NCI-H187 treated with DMSO at 0.1 percent for 48 hours (cell line): ENCODE measurements at places on chromosomes 1 and 21.

DNA sequence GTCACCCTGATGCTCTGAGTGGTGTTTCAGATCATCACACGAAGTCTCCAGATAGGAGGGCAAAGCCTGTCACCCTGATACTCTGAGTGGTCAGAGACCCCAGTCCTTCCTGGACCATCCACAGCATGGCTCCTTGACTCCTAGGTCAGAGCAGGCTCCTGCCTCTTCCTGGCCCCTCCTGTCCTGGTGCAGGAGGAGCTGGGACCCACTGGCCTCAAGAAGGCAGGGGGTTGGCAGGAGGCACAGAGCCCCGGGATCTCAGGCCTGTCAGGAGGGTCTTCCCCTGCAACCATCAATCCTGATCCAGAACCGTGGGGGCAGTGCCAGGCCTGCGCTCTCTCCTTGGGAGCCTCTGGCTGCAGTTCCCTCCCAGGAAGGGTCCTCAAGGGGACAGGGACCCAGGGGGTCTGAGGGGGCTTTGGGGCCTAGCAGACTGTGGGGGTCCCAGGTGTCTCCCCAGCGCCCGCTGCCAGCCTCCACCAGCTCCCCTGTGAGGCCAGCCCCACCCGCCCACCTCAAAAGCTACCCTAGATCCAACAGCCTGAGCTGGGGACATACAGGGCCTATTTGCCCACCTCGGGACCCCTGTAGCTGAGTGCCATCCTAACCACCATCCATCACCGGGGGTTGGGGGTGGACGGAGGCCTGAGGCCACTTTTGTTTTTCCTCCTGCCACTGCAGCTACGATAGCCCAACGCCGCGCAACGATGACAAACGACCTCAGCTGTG lies 27.5 kb downstream of the COL6A1 start:
- no peak for DNase-seq

DNA sequence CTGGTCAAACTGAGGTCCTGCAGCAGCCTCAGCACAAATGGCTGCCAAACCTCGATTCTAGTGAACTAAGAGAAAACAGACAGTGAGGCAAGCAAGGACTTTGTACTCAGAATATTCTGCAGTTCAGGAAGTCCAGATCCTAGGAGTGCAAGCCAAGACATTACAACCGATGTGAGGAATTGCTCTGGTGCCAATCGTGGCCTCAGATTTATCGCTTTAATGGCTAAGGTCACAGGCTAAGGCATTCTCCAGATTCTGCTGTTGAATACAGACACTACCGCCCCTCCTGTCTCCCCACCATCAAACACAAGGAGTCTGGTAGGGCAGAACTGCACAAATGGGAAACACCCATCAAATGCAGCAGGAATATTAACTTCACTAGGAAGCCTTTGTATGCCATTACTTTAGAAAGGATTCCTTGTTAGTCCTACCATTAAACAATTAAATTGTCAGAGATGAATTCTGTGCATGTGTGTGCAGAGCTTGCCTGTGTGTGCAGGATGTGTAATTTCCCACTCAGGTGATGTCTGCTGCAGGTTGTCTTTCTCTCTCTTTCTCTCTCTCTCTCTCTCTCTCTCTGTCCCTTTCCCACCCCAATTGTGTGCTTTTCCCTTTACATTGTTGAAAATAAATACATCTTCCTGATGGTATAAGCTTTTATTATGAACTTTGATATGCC lies 9.2 kb upstream of the SERTAD4 start:
- no peak for DNase-seq

GRCh38 chr1:84759756-84760155 lies 69.5 kb upstream of the SSX2IP start:
- no peak for DNase-seq

GRCh38 chr1:180358649-180359048 lies 128.6 kb downstream of the LHX4 start:
- no peak for DNase-seq

- no peak for DNase-seq
These were observed 40.5 kb upstream of the ZNF648 start for GRCh38 chr1:182102043-182102416.

DNA sequence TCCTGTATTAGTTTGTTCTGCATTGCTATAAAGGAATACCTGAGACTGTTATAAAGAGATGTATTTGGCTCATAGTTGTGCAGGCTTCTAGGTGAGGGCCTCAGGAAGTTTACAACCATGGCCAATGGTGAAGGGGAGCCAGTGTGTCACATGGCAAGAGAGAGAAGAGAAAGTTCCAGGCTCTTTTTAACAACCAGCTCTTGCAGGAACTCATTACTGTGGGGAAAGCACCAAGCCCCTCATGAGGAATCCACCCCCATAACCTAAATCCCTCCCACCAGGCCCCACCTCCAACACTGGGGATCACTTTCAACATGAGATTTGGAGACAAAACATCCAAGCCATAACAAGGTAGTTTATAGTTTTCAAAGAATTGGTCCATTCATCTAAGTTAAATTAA lies 5.0 kb upstream of the MEAF6 start:
- no peak for DNase-seq

GRCh38 chr21:35400233-35400939 lies 351.3 kb upstream of the RUNX1 start:
- DNase-seq: peak; percentile 79

GRCh38 chr1:1287288-1288110 lies 7.3 kb downstream of the SCNN1D start:
- no peak for DNase-seq

DNA sequence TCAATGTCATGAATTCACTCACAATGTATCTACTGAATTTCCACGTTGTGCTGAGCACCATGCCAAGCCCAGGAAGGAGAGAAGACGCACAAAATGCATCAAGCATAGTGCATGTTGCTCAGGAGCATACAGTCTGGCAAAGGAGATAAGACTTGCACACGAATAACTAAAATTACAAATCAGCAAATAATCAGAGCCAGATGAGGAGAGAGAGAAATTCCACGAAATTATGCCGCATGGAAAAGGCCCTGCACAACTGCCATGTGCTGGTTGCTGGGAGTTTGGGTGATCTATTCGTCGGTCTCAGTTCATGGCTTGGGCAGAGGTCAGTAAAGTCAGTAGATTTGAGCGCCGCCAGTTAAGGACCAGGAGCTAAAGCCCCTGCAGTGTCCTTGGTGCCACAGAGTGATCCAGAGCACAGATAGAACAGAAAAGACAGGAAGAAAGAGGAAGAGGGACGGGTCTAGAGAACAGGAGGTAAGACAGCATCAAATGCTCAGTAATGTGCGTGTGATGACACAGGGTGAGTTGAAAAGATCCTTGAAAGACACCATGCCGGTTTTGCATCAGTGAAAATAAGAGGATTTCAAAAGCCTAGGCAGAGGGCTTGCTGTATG lies 55.1 kb upstream of the ZNF281 start:
- DNase-seq: no peak

- DNase-seq: no peak
These were observed 17.3 kb upstream of the TTLL10 start for GRCh38 chr1:1156140-1157032.

DNA sequence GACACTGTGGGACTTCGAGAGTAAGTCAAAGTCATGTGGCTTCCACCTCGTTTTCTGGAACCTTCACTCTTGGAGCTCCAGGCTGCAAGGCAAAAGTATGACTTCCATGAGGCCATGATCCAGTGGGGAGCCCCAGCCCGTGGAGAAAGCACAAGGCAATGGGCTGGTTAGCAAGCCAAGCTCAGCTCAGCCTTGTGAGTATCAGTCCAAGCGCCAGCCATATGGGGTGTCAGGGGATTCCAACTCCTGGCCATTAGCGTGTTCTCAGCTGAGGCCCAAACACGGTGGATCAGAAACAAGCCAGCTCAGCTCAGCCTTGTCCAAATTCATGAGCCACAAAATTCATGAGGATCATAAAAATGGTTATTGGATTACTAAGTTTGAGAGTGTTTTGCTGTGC lies 261.0 kb downstream of the RHOU start:
- no peak for DNase-seq

GRCh38 chr1:107557095-107557494 lies 407.9 kb downstream of the VAV3 start:
- DNase-seq: no peak

- no peak for DNase-seq
These were observed 32.2 kb upstream of the HNRNPU start for GRCh38 chr1:244896550-244896949.
